ENCODE measurements at places on chromosomes 6 and 20.
A peak's percentile ranks its signal among the peaks of the same experiment; 100 is the strongest.

GRCh38 chr20:62477669-62478455, 2.1 kb upstream of the GATA5 start:
- DNase-seq = no peak

DNA sequence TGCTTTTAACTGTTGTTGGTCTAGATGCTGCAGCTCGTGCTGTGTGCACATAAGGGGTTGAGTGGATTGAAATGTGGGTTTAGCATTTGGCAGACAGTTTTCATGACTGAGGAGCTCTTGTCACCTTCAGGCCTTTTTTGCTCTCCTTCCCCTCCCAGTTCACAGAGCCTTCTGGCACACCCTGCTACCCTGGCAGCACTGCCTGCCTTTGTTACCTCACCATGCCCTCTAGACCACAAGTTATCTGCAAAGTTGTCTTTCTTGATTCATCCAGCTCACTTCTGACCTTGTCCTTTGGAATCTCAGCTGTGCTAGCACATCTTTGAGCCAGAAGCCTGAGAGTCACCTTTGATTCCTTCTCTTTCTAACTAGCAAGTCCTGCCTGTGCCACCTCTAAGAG, 348.9 kb upstream of the ZFP64 start:
- no peak for DNase-seq

DNA sequence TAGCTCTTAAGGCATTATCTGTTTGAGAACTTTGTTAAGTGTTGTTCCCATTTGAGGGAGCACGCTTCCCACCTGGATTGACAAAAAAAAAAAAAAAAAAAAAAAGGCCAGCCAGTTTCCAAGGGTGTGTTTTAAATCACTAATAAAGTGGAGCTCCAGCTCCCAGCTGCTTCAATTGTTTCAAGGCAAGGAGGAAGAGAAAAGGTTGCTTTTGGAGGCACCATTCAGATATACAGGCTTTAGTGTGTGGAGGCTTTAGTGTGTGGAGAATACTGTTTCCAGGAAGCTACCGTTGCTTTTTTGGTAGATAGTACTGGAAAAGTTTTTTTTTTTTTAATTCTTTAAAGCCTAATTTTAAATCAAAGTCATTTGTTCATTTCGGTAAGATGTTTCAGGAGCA, 17.3 kb downstream of the BMP2 start:
- DNase-seq = no peak

- no peak for DNase-seq
Measured at GRCh38 chr6:15677822-15678221, 15.0 kb upstream of the DTNBP1 start.

DNA sequence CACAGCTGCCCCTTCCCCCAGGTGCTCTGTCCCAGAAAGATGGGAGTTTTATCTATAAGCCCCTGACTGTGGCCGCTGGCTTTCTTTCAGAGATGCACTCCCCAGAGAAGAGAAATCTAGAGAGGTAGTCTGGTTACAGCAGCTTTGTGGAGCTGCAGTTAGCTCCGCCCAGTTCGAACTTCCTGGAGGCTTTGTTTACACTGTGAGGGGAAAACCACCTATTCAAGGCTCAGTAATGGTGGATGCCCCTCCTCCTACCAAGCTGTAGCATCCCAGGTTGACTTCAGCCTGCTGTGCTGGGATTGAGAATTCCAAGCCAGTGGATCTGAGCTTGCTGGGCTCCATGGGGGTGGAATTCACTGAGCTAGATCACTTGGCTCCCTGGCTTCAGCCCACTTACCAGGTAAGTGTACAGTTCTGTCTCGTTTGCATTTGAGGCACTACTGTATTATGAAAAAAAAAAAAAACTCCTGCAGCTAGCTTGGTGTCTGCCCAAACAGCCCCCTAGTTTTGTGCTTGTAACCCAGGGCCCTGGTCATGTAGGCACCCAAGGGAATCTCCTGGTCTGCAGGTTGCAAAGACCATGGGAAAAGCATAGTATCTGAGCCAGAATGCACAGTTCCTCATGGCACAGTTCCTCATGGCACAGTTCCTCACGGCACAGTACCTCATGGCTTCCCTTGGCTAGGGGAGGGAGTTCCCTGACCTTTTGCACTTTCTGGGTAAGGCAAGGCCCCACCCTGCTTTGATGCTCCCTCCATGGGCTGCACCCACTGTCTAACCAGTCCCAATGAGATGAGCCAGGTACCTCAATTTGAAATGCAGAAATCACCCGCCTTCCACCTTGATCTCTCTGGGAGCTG, 275.0 kb downstream of the CENPW start:
- no peak for DNase-seq

- no peak for DNase-seq
Measured at GRCh38 chr20:49866051-49866450, 49.3 kb downstream of the SPATA2 start.

DNA sequence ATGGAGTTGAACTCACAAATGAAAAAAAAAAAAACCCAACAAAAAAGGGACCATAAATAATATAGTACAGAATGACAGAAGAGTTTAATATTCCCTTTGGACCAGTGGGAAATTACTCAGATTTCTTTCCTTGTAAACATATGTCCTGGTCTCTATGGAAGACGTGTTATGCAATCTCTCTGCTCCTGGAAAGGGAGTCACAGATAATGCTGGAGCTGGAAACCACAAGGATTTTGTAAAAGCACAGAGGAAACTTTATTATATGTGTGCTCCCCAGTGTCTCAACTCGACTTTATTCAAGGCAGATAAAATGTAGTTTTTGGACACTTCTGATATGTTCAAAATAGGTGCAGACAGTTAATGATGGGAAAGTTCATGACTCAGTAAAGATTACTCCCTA, 88.1 kb upstream of the ZFP64 start:
- no peak for DNase-seq

DNA sequence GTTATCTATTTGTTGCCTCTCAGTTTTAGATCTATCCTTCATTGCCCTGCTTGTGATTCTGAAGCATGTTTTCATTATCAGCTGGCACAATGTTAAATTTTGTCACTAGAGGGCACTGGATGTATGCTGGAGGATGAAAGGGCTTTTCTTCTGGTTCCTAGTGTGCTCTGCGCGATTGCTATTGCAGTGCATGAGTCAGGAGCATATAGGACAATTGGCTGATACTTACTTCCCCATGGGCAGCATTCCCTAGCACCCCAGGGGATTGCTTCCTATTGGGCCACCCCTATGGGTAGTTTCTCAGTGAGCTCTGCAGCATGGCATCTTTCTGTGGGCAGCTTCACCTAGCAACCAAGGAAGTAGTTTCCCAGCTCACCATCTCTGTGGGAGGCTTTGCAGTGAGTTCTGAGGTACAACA, 280.3 kb upstream of the SYNCRIP start:
- peak; percentile 81 for DNase-seq

GRCh38 chr6:11912420-11912819, 99.7 kb upstream of the HIVEP1 start:
- no peak for DNase-seq

GRCh38 chr20:38514947-38515346, 42.3 kb downstream of the RALGAPB start:
- DNase-seq = no peak
